AG20443 (cell line): ENCODE measurements at places on chromosomes 2 and 18.

DNA sequence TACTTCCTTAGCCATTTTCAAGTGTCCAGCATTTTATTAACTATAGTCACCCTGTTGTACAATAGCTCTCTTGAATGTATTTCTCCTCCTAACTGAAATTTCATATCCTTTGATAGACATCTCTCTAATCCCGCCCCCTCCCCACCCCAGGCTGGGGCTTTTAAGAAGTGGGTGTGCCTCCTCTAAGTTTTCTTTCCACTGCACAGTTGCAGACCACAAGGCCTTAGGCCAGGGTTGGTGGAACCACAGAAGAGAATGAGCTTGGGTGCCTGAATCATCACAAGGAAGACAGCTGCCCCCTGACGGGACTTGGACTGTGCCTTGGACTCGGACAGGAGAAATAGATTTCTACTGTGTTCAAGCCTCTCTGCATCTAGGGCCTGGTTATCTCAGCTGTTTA is 193.4 kb downstream of the HAUS1 start:
- DNase-seq, result no peak

DNA sequence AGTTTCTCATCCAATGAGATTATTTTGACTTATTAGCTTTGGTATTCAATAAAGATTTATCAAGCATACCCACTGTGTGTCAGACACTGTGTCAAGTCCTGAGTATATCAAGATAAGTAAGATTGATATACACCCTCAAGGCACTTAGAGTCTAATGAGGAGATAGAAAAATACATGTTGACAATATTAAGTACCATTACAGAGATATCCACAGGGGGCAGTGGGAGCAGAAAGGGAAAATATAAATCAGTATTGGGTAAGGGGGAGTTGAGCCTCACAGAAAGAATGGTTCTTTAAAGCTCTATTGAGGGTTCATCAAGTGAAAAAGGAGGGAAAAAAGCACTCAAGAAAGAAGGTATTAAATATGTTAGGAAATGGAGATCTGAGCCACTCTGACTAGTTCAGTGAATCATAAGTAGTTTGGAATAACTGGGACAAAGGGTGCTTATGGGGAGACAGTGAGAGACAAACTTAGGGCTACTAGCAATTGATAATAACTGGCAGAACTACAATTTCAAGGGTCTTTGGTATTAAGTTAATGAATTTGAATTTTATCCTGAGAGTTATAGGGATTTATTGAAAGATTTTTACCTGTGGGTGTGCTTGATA is 45.5 kb upstream of the SLC8A1 start:
- no peak for DNase-seq

GRCh38 chr18:33611525-33612135 is 33.6 kb downstream of the ASXL3 start:
- DNase-seq, result no peak

GRCh38 chr18:68387246-68387645 is 327.7 kb downstream of the TMX3 start:
- peak; percentile 14 for DNase-seq

- DNase-seq, result no peak
Observed at GRCh38 chr2:239101071-239101470, 253.2 kb downstream of the TWIST2 start.

DNA sequence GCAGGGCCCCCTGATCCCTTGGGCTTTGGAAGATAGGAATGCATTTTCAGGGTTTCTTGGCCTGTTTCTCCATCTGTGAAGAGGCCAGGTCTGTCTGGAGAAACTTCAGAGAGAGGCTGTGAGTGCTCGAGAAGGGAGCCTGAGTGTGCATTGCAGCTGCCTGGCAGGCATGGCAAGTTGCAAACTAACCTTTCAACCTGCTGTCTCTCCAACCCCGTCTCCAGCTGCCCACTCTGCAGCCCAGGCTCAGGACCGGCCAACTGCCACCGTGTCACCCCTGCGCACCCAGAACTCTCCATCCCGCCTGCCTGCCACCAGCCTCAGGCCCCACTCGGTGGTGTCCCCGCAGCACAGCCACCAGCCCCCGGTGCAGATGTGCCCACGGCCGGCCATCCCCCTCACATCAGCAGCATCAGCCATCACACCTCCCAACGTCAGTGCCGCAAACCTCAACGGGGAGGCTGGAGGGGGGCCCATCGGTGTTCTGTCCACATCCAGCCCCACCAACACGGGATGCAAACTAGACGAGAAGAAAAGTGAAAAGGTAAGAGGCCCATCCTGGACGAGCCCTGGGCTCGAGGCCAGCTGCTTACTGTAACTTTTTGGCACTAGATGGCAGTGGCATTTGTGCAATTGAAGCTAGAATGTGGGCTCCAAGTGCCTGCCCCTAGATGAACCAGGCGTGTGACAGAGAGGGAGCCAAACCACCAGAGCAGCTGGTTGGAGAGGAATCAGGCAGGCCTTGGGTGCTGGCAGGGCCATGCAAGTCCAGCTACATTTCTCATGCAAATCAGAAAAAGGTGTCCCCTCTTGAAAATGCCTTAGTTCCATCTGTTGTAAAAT is 164.6 kb downstream of the SEPTIN10 start:
- DNase-seq, result peak; percentile 25

GRCh38 chr2:149902081-149902480 is 314.5 kb upstream of the MMADHC start:
- DNase-seq, result peak; percentile 79
